ENCODE measurements at places on chromosomes 13 and 19.

DNA sequence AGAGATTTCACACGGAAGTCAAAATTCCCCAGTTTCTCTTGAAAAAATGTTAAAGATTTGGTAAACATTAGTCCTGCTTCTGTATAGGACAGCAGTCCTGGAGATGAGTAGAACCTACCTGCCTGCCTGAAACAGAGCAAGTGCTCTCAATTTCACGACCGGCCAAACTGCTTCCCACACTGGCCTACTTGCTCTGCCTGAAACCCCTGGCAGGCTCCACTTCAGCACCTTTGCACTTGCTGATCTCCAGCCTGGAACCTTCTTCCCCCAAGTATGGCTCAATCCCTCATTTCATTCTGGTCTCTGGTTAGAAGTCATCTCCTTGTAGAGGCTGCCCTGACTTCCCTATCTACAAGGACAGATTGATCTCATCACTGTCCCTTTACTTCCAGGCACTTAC, 271.4 kb downstream of the DLEU7 start:
- no peak for DNase-seq

- no peak for DNase-seq
Observed at GRCh38 chr19:31906111-31906871, 439.1 kb upstream of the ZNF507 start.

GRCh38 chr13:80945328-80945727, 604.4 kb upstream of the SPRY2 start:
- no peak for DNase-seq

GRCh38 chr19:7426986-7427385, 61.8 kb downstream of the PEX11G start:
- DNase-seq: no peak

DNA sequence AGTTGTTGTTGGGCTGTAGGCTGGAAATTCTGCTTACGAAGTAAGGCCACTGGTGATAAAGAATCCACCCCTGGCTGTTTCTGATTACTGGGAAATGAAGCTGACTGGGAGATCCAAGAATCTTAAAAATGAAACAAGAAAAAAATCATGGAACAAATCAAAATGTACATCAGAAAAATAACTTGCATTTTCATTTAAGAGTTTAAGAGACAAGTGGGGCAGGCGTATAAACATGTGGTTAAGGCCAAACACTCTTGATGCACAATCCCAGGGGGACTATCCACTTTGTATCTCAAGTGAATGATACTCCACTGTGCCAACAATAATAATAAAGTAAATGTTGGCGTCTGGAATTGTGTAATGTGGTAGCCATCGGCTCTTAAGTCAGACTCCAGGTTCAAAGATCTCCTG, 24.6 kb downstream of the ZMYM5 start:
- no peak for DNase-seq

DNA sequence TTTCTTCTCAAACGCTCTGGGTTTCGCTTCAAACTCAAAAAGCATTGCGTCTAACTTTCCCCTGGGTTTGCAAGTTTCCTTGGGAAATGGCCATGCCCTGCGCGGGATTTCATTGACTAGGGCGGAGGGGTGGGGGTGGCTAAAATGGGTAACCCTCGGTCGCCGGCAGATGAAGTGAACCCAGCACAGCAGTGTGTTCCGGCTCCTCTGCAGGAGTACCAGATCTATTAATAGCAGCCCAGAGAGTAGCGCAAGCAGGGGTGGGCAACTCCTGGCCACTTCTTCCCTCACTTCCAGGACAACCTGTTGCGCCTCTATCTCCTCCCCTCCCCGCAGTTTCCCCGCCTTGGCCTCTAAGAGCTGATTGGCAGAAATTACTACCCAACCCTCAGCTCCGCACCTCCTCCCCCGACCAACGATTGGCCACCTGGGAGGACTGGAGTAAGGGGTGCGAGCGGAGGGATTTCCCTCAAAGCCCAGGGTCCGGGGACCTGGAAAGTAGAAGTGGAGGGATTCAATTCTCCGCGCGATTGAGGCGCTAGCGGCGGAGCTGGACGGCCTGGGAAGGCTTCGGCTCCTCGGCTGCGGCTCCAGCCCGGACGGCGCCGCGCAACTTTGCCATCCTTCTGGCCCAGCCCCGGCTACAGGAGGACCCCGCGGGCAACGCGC, at the start of gene FREM2:
Gene FREM2, plus strand, starts transcription at position 501 of the 669 bp plus-strand sequence. CDS start 268 bp downstream, outside the sequence.
- DNase-seq: no peak

DNA sequence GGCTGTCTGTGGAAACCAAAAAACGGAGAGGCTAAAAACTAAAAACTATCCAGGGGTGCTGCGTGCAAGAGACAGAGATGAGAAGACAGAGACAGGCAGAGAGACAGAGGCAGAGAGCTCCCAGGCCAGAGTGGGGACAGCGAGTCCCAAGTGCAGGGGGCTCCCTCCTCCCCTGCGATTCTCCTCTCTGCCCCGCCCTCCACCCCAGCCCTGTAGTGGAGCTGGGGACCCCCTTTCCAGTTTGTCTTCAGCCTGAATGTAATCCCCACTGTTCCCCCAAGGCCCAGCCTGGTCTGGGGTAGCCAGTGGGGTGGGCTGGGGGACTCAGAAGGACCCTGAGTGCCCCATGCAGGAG, 2.0 kb downstream of the NFIC start:
- no peak for DNase-seq

GRCh38 chr13:50357136-50357535, 341.9 kb downstream of the KCNRG start:
- DNase-seq: no peak

- no peak for DNase-seq
Observed at GRCh38 chr19:8302357-8302691, 5.8 kb downstream of the CD320 start.

DNA sequence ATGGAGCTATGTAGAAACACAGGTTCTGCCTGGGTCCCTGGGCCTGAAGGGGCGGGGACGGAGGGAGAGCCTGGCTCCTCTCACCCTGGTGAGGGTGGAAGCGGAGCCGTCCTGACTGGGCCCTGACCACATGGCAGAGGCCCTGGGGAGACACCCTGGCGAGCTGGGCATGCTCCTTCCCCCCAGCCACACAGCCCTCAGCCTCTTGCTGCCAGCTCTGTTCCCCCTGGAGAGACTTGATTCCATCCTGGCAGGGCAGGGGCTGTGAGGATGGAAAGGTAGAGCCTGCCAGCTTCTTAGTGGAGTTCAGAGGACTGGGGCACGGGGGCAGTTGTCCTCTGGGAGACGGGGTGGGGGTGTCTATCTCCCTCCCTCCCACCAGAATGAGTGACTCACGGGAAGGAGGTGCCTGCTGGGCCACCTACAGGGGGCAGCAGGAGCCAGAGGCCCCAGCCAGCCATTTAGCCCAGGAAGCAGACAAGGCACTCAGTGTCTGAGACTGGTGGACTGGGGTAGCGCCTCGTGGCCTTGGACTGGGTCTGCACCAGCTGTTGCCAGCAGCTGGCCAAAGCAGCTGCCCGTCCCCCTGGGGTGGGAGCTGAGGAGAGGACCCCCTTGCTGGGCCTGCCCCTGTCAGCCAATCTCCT, 22.8 kb upstream of the RNF17 start:
- DNase-seq: no peak

DNA sequence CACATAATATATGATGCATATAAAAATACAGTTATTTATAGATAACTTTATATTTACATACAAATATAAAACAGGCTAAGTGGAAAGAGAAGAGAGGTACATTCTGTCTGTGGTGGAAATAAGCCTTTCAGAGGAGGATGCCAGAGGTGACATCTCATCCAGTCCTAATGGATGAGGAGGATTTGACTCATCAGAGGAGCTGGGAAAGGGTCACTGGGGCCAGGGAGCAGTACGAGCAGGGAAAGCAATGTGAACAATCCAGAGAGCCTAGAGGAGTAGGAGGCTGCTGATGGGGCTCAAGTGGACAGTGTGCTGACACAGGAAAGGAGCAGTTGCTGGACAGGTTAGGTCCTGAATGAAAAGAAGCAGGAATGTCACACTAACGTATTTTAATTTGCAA, 18.6 kb downstream of the NALCN start:
- no peak for DNase-seq

- no peak for DNase-seq
Observed at GRCh38 chr13:76210262-76210661, 574.1 kb downstream of the LMO7 start.

DNA sequence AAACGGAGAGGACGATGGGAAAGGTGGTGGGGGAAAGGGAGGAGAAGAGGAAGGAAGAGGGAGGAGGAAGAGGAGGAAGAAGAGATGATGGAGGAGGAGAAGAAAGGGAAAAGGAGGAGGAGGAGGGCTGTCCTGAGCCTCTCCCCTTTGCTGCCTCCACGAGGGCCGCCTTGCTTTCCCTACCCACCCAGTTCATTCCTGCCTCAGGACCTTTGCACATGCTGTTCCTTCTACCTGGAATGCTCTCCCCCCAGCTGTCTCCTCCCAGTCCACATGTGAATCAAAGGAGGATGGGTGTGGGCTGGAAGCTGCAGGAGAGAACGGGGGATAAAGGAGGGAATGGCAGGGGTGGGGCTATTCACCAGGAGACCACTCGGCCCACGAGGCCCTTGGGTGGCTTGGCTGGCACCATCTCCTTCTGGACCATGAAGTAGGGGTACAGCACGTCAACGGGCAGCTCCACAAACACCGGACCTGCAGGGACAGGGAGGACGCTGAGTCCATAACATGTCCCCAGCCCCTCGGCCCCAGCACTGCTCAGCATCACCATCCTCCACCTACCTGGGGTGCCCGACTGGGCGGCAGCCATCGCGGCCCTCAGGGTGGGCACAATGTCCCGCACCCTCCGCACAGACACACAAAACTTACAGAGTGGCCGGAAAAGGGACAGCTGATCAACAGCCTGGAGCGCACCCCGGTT, 15.3 kb downstream of the SYDE1 start:
- DNase-seq: no peak
